Stimulated activated CD4-positive, alpha-beta T cell treated with anti-CD3 and anti-CD28 coated beads, Interleukin-15, amount 100 ng/mL, for 24 hours (primary cell): ENCODE measurements at places on chromosomes 7 and 10.

DNA sequence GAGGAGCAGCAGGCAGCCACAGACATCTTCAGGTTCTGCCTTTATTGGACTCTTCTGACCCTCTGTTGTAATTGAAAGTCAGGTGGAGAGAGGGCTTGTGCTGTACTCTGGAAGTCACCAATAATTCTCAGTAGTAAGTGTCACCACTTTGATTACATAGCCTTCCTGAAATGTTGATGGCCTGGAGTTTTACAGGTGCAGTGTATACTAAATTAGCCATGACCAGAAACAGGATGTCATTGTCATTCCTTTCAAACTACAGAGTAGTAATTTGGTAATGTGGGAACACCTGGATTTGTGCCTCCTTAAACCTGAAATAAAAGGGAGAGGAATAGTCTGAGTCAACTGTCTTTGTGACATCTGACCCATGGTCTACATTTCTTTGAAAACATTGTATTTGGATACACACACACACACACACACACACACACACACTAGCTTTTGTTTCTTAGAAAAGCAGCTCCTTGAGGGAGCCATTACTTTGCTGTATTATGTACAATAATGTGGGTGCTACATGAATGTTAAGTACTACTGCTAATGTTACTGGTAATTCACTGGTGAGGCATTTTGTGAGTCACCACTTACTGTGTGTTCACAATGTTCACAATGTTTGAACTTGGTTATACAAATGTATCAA, 19.6 kb downstream of the ARL4A start:
- no peak for DNase-seq

- no peak for DNase-seq
Observed at GRCh38 chr10:69809318-69809717, 7.6 kb downstream of the COL13A1 start.

- DNase-seq = no peak
Observed at GRCh38 chr10:98878418-98878817, 357.2 kb downstream of the HPSE2 start.

DNA sequence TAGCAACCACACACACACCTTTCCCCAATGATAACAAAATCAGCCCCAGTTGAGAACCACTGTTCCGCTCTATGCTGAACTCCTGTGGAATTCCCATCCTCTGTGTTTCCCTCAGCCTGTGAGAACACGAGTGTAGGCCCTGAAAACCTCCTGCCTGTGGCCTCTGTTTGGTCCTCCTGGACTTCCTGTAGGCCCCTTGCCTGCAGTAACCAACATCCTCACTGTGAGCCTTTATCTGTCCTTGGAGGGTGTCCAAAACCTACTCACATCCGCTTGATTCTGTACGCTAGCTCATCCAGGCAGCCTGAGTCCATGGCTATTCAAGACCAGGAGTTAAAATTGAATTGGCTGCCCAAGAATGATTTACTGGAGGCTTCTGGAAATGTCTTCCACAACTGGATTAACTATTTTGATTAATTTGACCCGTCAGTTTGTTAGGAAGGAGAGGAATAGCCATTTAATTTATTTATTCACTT, 149.8 kb downstream of the AKR1D1 start:
- no peak for DNase-seq

DNA sequence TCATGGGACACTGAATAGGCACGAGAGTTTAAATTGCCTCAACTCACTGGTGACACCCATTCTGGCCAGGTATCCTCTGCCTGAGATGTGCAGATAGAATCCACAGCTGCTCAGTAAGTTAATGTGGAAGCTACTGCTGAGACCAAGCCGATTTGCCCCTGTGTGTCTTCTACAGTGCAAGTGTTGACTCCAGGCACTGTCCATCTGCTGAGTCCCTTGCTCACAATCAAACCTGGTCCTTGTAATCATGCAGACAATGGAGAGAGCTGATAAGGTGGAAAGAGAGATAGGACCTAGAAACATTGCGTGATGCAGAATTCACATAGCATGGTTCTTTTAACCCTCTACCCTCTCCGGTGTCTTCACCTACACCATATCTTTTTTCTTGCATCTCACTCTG, 101.4 kb downstream of the ITGB8 start:
- no peak for DNase-seq

- no peak for DNase-seq
Observed at GRCh38 chr7:38973760-38974159, 3.9 kb upstream of the POU6F2 start.

DNA sequence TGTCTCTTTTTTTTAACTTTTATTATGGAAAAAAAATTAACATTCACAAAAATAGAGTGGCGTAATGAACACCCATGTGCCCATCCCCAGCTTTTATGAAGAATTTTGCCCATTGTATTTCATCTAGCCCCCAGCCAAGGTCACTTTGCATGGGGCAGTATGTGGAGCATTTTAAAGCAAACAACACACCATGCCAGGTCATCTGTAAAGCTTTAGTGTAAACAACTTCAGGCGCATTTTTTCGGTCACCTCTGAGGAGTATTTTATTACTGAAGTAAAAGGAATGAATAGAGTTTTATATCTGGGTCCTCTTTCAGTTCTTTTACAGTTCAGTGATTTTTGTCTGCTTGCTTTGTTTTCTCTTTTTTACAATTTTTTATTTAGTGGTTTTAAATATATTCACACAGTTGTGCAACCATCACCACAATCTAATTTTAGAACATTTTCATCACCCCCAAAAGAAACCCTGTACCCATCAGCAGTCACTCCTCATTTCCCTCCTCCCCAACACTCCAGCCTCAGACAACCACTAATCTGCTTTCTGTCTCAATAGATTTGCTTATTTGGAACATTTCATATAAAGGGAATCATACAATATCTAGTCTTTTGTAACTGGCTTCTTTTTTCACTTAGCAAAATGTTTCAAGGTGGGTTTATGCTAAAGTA, 87.9 kb downstream of the SLC37A3 start:
- DNase-seq = no peak

DNA sequence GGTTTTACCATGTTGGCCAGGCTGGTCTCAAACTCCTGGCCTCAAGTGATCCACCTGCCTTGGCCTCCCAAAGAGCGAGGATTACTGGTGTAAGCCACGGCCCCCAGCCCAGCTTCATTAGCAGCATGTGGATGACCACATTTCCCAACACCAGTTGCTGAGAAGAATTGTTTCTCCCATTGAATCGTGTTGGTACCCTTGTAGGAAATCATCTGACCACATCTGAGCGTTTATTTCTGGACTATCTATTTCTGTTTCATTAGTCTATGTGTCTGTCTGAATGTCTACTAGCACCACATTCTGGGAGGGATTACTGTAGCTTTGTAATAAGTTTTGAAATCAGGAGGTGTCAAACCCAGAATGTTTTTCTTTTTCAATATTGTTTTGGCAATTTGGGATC, 89.6 kb downstream of the LCOR start:
- DNase-seq = no peak

DNA sequence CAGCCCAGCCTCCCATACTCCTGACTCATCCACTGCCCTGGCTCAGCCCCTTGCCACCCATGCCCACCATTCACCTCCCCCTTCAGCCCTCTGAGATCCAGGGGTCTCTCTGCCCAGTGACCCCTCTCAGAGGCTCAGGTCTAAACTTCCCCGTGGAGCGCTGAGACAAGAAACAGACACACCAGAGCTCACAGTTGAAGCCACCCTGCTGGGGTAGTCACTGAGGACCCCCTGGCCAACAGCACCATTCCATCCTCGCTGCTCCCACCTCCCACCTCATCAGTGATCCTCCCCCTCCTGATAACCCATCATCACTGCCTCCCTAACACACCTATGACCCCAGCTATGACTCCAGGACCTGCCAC, 100.7 kb downstream of the GRID1 start:
- no peak for DNase-seq

DNA sequence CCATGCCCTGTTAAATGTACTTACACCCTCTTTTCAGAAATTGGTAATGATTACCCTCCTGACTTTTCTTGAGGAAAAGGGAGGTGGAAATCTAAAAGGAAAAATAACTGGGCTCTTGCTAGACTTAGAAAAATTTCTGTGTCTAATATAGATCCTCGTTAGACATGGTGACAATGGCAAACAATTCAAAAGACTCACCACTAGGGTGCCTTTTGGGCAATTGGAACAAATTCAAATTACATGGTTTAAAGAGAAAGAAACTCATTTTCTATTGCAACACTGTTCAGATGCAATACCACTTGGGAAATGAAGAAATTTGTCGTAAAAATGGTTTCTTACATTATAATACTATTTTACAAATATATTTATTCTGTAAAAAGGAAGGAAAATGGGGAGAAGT, 950.1 kb downstream of the GRM8 start:
- DNase-seq = no peak
